ENCODE measurements at places on chromosomes 1 and 21.

- no peak for DNase-seq
Observed at GRCh38 chr1:72891976-72892375, 609.6 kb upstream of the NEGR1 start.

GRCh38 chr1:244731651-244732050 is 78.7 kb downstream of the DESI2 start:
- DNase-seq = no peak

- no peak for DNase-seq
Observed at GRCh38 chr1:245258271-245258920, 103.6 kb downstream of the KIF26B start.

DNA sequence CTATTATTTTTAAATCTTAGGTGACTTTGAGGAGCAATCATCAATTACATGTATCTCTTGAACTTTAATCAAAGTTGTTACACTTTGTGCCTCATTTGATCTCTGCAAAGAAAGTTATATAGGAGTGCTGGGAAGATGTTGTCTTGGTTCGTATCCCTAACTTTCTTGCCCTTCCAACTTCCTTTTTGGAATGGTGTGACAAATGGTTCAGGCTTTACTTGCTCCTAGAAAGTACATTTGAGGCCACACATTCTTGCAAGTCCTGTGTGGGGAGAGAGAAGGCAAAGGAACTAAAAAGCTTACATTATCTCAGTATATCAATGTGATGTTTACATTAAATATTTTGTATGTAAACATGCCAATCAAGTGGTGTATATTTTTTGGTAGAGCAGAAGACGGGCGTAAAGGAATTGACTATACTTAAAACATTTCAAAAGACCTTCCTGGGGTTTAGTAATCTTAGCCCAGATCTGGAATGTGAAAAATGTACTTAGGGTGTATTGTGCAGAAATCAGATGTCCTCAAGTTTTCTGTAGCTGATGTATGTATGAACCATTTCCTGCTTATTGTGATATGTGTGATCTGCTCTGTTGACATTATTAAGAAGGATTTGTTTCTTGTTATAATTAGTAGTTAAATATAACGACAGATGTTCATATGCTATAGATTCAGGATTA is 59.2 kb downstream of the USP25 start:
- DNase-seq = no peak

DNA sequence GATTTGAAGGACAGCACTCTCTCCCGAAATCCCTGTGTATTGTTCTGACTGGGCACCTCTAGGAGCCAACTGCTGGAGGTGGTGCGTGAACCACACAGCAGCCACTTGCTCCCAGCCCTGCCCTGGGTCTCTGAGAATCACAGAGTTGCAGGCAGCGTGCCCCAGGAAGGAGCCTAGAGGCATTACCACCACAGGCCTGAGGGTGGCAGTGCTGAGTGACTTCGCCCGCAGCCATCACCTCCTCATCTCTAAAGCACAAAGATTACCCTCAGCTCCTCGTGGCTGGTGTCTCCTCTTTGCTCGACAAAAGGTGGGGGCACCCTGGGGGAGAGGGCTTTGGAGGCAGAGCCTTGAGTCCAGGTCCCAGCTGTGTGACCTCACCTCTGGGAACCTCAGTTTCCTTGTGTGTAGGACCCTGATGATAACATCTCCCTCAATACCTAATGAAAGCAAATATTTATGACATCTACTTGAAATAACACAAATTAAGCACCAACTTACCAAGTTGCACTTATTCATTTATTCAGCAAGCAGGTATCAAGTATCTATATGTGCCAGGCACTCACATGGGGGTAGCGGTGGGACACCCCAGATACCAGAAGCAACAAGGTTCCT is 86.3 kb downstream of the VWA5B1 start:
- peak; percentile 71 for DNase-seq

- no peak for DNase-seq
Observed at GRCh38 chr1:61604684-61605083, 120.3 kb downstream of the TM2D1 start.

DNA sequence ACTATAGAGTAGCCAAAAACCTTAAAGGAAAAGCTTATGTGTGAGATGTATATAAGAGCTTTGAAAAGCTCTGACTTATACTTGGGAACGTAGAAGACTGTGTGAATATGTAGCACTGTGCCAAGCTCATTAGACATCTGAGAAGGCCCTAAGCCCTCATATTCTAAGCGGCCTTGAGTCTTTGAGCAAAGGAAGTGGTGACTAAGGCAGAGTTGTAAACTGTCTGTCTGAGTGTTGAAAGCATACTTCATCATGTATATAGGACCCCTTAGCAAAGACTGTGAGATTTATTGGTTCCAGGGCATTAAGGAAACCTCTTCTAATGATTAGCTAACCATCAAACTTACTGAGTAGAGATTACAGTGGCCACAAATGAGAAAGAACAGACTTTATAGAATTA is 153.3 kb upstream of the LYPLAL1 start:
- no peak for DNase-seq

GRCh38 chr1:80582980-80583379 is 1217.8 kb upstream of the ADGRL2 start:
- DNase-seq = no peak

DNA sequence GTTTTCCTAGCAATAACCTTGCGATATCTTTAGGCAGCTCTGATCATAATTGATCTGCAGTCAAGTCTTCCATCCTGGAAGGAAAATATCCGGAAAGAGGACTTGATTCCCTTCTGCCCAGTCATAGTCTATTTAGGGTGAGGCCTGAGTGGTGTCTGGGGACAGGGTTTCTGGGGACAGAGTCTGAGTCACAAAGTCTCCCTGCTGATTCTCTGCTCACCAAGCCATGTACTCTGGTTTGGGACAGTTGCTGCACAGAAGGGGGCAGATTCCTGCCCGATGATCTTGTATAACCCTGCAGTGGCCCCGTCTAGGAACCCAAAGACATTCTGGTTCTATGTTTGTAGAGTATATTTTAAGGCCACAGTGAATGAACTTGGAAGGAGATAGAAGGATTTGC is 178.8 kb downstream of the KCNJ6 start:
- no peak for DNase-seq

DNA sequence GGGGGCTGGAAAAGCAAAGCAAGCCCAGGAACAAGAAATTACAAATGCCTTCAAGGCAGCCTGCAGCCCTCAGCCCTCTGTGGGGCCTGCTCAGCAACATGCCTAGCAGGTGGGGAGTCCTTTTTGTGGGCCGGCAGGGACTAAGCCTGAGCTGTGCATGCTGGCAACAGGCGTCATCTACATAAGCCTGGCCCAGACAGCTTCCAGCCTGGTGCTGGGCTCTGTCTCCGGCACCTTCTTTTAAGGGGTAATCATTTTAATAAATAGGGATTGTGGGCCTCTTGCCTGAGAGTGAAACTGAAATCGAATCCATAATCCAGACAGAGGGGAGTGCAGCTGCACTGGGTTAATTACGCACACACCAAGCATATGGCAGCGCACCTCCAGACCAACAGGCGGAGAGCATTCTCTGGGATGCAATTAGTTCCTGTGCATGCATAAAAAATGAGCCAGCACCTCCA is 96.6 kb downstream of the DDX20 start:
- no peak for DNase-seq

GRCh38 chr1:162703708-162704107 is 71.4 kb downstream of the DDR2 start:
- DNase-seq = no peak

DNA sequence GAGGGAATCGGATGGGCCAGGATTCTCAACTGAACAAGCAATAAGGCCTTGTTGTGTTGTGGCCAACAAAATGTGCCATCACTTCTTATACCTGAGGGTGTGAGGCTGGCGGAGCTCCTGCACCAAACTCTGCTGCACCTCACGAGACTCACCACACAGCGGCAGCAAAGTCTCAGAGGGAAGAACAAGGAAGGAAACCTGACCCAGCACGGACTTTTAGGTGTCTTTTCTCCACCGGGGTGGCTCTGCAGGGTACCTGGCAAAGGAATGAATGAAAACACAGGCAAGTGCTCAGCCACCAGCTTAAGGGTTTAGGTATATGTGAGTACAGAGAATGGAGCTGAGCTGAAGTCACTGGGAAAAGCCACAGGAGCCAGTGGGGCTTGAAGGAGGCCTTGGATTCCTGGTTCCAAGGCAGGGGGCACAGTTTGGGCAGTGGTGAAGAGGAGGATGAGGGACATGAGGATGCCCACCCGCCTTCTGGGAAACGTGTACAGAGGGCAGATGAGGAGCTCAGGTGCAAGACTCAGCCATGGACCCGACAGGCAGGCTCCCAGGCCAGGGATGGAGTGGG is 31.1 kb upstream of the HSD3B1 start:
- DNase-seq = peak; percentile 16

GRCh38 chr1:117615474-117615873 is 9.6 kb downstream of the TENT5C start:
- DNase-seq = peak; percentile 11

GRCh38 chr21:44478124-44478800 is 23.0 kb downstream of the LRRC3 start:
- no peak for DNase-seq

GRCh38 chr1:165592945-165593823 is 37.9 kb upstream of the MGST3 start:
- DNase-seq = peak; percentile 78

GRCh38 chr1:3137111-3138100 is 68.4 kb downstream of the PRDM16 start:
- DNase-seq = no peak

DNA sequence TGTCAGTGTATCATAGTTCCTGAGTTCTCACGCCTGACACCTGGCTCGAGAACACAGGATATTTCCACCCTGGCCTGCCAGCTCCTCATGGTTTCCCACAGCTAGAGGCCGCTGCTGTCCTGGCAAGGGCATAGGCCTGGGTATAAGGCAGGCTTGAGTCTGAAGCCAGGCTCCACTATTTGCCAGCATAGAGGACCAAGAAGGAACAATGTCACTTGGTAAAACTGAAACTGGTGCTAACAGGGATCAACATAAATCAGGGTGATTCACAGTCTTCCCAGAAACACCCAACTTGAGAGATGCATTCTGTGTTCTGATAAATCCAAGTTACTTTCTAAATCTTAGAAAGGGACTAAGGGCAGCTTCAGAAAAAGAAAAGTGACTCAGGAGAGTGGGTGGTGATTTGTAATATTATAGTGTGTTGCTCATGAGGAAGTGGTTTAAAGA is 6.9 kb upstream of the S100A2 start:
- peak; percentile 59 for DNase-seq

DNA sequence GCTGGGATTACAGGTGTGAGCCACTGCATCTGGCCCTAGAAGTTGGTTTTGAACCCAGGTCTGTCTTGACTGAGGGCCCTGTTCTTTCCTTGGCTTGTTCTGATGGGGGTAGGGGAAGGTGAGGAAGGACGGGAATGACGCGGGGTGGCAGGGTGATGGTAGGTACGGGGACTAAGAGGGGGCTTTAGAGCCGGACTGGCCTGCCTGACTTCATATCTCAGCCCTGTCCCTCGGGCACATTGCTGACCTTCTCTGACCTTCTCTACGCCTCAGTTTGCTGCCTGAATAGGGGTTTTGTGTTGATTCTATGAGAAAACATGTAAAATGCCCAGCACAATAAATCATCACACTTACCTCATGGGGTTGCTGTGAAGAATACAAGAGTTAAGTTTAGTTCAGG is 6.7 kb downstream of the RNF186 start:
- DNase-seq = no peak

DNA sequence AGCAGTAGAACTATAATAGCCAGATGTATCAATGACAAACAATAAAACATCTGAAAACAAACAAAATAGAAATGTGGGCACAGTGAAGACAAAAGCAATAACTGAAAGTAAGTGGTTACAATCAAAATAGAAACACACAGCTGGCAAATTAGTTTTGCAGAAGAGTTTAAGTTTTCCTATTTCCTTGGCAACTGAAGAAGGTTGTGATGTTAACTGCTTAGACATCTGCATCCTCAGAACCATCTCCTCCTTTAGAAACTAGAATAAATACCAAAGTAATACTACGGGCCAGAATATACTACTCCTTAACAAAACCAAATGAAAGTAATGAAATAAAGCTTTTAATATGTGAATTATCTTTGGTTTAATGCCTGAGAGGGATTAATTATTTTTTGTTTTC is 605.5 kb downstream of the LTN1 start:
- DNase-seq = no peak

DNA sequence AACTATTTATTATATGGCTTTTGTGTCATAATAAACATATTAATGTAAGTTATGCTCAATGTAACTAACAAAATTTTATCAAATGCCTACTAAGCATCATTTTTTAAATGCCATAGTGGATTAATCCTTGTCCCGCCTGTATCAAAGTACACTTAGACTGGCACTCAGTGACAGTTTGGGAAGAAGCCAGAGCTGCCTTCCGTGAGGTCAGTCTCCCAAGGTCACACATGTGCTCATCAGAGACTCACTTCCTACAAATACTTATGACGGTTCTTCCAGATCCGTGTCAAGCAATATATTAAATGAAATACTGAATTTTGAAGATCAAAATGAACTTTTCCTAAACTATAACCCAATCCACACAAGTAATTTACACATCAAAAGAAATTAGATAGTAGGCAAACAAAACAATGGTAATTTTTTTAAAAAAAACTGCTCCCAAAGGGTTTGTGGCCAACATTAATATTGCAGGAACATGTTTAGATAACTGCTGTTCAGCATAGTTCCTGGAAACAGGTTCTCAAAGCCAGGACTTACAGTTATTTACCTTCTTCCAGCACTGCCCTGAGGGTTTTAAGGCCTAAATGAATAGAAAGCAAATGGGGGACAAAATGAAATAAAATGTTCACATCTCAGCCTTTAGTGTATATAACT is 27.2 kb downstream of the WLS start:
- no peak for DNase-seq

DNA sequence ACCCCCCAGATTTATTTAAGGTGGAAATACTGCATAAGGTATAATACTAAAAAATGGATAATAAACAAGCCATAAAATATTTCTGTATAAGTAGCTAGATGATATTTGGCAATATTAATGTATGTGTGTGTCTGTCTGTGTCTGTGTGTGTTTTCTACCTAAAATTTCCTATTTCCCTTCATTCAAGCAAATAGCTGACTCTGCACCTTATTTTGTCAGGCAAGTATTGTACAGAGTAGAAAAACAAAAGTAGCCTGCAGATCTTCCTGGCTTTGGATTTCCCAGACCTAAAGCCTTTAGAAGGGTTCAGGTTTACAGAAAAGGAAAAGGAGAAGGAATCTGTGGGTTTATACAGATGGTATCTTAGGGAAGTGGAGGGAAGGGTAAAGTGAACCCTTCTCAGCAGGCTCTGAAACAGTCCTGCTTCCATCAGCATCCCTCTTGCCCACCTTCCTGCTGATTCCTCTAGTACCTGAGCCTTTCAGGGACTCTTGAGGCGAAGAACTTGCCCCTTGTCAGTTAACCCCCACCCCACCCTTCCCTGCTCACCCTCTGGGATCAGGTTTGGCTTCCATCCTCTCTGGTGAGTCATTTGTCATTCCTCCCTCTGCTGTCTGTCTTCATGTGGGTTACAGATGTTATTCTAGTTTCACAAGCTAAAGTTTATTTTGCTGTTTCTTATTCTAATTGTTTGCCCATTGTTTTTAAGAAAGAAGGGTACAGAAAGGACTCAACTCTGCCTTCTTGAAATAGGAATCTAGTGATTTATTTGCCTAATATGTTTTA is 21.7 kb upstream of the RGS16 start:
- DNase-seq = no peak
